Stimulated activated CD8-positive, alpha-beta memory T cell treated with anti-CD3 and anti-CD28 coated beads, Interleukin-7, amount 100 ng/mL, for 1 hour (primary cell): ENCODE measurements at places on chromosomes 2 and 18.

DNA sequence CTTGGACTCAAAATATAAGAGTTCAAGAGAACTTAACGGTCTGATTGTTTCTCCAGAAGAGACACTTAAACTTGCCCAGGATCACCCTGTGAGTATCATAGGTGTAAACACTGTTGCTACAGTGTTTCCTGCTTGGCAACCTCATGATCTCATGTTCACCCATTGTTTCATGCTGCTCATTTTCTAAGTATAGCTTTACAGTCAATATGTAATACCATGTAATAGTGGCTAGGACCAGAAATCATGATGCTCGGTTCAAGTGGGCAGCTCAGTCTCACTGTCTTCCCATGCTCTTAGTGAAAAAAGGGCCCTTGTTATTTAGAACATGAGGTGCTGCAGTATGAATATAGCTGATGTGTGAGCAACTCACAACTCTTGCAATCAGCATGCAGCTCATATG, 157.5 kb downstream of the CERS6 start:
- no peak for DNase-seq

DNA sequence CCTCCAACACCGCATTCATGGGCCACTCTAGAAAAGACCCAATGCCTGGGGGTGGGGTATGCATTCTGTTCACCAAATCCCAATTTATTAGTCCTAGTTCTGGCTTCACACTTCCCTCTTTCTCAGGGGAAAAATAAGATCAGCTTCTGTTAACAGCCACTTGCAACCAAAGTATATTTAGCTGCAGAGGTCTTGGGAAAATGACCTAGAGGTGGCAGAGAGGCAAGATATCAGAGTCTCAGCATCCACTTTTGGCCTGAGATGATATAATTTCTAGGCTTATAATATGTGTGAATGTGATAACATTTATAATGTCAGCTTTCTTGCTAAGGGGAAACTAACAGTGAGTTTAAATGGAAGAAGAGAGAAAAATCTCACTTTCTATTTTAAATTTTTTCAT, 89.1 kb downstream of the ZNF385B start:
- DNase-seq = no peak

DNA sequence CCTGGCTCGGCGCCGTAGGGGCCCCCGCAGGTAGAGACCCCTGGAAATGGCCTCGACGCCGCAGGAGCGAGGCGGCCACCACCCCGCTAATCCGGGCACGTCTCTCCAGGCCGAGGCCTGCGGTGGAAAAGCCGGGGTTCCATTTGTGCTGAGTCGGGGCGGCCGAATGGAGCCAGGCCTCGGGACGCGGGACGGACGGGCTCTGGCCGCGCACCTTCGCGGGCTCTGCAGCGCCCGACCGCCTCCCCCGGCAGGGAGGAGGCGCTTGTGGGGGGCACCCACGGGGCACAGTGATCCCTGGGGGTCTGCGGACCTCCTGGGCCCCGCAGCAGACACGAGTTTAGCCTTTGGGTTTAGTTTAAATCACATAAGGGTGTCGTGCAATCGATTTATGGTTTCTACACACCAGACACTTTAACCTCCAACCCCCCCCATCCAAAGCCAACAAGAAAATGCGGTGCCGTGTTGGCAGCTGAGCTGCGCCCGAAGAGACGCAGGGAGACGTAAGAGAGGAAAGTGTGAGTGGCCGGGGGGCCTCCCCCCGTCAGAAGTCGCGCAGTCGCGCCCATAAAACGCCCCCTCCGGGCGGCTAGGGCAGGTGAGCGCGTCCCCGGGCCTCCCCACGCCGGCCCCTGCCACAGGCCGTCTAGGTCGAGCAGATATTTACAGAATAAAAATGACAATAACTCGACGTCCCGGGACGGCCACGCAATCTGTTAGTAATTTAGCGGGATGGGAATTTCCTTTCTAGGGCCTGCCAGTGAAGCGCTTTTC, 1.0 kb upstream of the NFATC1 start:
- no peak for DNase-seq

DNA sequence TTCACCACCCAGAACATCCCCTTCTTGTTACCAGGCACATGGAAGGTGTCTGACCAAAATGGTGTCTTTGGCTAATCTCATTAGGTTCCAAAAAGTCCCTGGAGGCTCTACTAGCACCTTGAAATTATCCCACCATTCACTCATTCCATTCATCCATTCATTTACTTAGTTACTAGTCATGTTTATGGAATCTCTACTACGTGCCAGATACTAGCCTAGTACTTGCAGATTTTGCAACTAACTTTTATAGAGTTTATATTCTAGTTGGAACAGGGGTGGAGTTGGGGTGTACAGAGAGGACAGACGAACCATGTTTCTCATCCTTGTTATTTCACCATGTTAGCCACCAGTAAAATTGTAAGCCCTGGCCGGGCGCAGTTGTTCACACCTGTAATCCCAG, 4.0 kb upstream of the NOP58 start:
- DNase-seq = no peak

GRCh38 chr18:44954257-44954656, 273.6 kb downstream of the SETBP1 start:
- DNase-seq = no peak

DNA sequence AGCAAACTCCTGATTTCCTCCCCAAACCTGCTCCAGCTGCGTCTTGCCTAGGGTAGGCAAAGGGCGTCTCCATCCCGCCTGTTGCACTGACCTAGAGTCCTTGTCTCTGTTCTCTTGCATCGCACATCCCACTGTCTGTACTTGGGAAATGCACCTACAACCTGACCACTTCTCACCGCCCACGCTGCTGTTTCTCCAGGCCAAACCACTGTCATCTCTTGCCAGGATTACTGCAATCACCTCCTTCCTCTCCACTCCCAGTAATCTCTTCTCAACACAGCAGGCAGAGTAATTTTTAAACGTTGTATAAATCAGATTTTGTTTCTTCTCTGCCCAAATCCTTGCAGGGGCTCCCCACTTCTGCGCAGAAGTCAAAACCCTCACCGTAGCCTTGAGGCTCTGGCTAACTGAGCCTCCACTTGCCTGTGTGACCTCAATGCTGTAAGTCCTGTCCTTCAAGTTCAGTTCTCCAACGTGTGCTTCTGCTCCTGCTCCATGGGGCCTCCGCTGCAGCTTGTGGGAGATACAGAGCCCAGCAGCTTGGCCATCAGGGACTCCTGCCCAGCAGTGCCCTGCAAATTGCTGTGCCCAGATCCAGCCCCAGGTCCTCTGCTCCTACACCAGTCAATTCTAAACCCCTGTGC, 27.7 kb upstream of the SEMA4C start:
- DNase-seq = no peak

GRCh38 chr2:142179686-142180085, 48.9 kb upstream of the LRP1B start:
- DNase-seq = no peak

DNA sequence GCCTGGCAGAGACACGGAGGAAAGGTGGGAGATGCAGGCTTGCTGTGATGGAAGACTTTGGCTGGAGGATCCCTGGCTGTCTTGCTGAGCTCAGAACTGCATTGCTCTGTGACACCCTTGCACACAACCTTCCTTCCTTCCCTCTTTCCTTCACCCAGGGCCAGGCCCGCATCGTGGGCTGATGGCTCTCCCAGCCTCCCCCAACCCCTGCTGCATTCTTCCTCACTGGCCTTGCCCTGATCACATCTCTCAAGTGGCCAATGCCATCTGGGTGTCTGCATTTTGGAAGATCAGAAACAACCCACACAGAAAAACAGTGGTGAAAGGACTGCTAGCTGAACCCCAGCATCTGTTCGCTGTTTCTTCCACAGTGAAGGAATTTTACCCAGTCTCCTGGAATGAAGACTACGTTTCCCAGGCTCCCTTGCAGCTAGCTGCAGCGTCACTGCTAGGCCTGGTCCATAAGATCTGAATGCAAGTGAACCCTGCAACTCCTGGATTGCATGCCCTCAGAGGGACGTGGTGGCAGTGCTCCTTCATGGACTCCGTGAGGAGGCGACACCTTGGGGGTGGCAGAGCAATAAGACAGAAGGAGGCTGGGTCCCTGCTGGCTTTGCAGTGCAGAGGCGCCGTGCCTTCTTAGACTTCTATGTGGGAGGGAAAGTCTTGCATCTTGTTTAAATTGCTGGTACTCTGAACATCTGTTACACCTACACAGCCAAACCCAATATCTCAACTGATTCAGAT, 78.9 kb upstream of the YWHAQ start:
- no peak for DNase-seq

GRCh38 chr18:52869942-52870907, 530.2 kb downstream of the DCC start:
- DNase-seq = no peak

GRCh38 chr18:74351354-74351753, 35.7 kb downstream of the C18orf63 start:
- no peak for DNase-seq

- DNase-seq = no peak
Measured at GRCh38 chr2:214856137-214856536, 46.7 kb upstream of the BARD1 start.

DNA sequence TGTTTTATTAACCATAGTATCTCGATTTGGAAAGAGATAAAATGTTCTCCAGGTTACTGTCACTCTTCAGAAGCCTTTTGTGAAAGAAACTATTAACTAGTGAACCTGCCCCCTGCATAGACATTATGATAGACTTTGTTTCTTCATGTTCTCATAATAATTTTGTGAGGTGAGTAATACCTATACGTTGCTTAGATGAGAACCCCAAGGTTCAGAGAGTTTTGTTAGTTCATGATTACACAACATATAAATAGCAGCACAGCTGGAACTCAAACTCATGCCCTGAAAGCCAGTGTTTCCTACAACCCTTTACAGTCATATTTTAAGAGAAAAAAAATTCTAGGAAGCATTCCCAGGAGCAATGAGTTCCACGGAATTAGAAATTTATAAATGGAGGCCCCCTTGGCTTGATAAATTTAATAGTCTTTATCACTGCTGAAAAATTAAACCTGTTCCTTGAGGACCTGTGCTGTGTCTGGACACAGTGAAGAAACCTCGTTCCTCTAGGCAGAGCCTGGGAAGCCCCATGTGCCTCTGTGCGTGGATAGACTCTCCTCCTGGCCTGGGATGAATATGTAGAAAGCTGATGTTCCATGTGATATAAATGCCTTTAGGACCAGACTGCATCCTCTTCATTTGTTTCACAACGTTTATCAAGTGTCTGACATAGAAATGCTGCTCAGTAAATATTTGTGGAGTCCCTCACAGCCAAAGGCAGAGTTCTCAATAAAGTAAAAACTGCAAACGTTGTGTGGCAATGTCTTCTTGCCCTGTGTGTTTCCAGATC, 1257.0 kb upstream of the GYPC start:
- DNase-seq = no peak

- no peak for DNase-seq
Measured at GRCh38 chr2:71336802-71337201, 5.2 kb downstream of the ZNF638 start.

DNA sequence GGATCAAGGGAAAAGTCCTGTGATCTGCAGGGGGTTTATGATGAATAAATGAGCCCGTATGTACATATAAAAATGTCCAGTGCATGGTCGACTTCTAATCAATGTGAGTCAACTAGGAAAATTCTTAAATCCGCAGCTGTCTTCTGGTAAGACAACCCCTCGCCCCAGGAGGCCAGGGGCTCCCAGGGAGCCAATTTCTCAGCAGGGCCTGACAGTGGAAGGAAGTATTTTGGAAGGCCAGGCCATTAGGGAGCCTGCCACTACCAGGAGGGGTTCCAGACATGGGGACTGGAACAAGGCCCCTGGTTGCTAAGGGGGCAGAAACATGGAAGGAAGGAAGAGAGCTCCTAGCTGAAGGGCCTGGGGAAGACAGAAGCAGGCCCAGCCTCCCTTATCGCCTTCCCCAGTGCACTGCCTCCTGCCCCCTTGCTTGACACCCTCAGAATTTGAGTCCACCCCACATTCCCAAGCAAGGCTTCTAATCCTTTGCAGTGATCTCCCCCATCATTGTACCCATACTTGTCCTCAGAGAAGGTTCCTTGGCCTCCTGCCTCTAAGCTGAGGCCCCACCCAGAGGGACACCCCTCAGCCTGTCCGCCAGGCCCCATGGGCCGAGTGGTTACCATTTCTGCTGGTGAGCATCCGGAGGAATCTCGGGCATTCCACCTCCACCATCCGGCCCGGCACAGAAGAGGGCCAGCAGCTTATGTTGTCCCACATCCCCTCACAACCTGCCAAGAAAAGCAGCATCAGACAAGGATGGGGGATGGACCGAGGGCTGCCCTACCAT, 45.9 kb downstream of the SCTR start:
- no peak for DNase-seq

DNA sequence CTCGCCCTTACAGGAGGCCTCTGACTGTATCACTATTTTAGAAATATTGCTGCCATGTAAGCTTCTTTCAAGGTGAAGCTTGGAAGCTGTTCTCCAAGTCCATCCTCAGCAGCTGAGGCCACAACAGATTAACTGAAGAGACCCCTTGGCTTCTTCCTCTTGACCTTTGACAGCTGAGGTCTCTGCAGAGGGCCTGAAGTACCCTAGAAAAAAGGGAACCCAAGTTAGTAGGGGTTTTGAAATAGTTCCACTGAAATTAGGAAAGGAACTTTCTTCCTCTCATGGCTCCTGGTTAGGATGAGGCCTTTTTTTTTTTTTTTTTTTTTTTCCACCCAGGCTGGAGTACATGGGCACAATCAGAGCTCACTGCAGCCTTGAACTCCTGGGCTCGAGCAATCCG, 15.5 kb upstream of the IHH start:
- DNase-seq = no peak

GRCh38 chr18:3121259-3121658, 98.5 kb downstream of the MYOM1 start:
- no peak for DNase-seq

- DNase-seq = no peak
Measured at GRCh38 chr2:144886862-144887261, 366.9 kb upstream of the ZEB2 start.

GRCh38 chr2:215396595-215397313, 39.1 kb downstream of the FN1 start:
- no peak for DNase-seq

DNA sequence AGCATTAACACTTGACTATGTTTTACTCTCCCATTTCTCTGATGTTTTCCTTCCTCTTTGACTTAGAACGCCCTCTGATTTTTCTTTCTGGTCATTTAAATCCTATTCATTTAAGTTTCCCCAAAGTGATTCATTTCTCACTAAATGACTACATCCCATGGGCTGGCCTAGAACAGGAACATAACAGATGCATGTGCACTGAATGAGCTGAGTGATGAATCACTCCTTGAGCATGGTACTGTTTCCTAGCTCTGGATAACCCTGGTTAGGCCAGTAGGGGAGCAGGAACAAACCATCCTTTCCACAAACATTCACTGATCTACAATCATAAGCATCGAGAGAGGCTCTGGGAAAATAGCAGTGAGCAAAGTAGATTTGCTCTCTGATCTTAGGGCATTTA, 221.9 kb upstream of the SETBP1 start:
- no peak for DNase-seq

DNA sequence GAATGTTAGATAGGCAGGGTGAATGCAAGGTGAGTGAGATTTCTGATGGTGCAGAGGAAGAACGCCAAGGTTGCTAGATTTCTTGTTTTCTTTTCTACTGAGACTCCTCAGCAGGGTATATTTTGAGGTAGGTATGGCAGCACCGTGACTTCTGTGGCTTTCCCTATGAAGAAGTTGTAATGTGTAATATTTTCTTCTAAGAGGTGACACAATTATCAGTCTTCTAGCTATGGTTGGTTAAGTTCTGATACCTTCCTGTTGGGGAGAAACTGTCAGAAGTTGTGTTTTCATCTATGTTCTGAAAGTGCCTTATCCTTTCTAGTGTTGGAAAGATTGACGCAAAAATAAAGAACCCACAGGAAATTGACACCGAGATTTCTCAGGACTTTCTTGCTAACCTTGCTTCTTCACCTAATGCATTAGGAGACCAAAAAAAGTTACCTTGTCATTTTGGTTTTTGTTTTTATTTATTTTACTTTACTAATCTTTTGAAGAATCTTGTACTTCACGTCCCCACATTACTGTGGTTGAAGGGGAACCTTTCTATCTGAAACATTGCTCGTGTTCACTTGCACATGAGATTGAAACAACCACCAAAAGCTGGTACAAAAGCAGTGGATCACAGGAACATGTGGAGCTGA, 11.9 kb downstream of the IL18R1 start:
- no peak for DNase-seq
